T-helper 17 cell (primary cell): ENCODE measurements at places on chromosomes 7 and 10. TPM values are rescaled to one million over a fixed set of nuclear protein-coding genes. Genes with fewer than 3 reads are reported as not detected.

DNA sequence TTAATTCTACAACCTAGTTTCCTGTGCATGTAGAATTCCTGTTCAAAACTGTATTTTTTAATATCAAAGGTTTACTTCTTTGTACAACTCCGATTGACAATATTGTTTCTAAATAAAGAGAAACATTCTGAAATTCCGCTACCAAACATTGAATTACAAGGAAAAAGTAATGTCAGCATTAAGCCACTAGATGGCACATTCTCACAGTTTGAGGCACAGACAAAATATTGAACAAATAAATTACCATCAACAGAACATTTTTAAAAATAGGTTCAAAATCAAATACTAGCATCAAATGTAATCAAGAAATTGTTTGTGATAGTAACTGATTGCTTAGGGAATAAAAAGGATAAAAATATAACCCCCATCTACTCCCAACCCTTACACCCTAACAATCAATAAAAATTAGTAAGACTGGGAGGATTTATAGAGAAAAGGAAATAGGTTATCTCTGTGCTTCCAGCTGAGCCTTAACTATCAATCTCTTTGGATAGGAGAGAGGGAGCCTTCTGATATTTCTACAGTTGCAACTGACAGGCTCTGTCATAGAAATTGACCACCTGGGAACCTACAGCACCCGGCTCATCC, 86.6 kb upstream of the C7orf33 start:
- no peak for DNase-seq

DNA sequence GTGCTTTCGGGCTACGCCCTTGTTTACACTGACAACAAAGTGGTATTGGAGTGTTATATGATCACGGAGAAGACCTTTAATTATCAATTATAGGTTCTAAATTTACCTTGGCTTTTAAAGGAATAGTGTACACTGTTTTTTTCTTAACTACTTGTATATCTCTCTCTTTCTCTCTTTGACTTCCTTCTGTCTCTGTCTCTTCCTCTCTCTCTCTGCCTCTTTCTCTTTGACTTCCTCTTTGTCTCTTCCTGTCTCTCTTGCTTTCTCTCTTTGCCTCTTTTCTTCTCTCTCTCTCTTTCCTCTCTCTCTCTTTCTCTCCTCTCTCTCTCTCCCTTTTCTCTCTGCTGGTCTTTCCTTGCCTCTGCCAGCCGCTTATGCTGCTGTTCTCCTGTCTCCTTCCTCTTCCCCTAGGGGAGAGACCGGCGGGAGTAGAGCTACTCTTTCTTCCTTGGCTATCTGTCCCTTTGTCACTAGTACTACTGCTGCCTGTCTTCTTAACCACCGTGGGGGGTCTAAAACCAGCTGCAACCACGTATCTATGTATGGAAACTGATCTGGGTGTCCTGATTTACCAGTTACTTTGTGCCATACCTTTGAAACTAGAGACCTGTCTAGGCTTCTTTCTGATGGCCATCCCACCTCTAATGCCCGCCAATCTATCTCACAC, 36.9 kb upstream of the GSDME start:
- DNase-seq, result no peak

DNA sequence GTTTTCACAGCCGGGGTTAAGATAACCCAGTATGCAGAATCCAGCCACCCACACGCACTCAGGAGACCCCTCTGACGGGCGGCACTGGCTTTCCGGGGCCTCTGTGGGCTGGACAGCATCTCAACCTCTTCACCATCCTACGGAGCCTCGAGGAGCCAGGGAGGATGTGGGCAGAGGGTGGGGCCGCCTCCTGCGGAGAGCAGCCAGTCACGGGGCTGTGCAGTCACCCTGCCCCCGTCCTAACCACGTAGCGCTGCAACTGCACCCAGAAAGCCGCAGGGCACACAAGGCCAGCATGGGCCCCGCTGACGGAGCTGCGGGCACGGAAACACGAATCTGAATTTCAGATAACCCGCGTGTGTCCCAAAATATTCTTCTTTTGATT, 270.3 kb downstream of the ELFN1 start:
- DNase-seq, result peak; percentile 83

GRCh38 chr7:51587604-51588003, 271.0 kb upstream of the COBL start:
- no peak for DNase-seq

DNA sequence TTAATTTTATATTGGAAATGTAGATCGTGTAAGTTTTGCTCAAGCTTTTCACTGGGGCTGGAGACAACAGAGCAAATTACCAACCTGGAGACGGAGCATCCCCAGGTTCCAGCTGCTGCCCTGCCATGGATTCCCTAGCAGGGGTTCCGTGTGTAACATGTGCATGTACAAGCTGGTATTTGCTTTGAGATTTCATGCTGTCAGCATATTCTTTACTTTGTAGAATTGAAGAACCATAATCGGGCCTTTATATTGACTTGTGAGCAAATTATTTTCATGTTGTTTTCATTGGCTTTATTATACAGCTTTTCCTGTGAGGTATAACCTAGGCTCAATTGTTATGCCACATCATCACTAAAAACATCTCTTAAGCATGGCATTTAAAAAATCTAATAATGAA, 369.2 kb upstream of the COBL start:
- no peak for DNase-seq

The CALML5 gene
- total RNA-seq, result not detected

The PNLIP gene
- total RNA-seq, result not detected

The GIMAP8 gene
- total RNA-seq, result 8.1 TPM
